ENCODE measurements at places on chromosomes 7 and 10.

GRCh38 chr7:90692947-90693346 lies 96.8 kb downstream of the CDK14 start:
- H3K27me3 ChIP-seq: no peaks in the 10 kb centered on the region
- no peaks in the 10 kb centered on the region for H3K36me3 ChIP-seq
- H3K4me1 ChIP-seq: no peaks in the 10 kb centered on the region
- H3K27ac ChIP-seq: no peak overlapping the region
- H3K4me3 ChIP-seq: no peak overlapping the region

DNA sequence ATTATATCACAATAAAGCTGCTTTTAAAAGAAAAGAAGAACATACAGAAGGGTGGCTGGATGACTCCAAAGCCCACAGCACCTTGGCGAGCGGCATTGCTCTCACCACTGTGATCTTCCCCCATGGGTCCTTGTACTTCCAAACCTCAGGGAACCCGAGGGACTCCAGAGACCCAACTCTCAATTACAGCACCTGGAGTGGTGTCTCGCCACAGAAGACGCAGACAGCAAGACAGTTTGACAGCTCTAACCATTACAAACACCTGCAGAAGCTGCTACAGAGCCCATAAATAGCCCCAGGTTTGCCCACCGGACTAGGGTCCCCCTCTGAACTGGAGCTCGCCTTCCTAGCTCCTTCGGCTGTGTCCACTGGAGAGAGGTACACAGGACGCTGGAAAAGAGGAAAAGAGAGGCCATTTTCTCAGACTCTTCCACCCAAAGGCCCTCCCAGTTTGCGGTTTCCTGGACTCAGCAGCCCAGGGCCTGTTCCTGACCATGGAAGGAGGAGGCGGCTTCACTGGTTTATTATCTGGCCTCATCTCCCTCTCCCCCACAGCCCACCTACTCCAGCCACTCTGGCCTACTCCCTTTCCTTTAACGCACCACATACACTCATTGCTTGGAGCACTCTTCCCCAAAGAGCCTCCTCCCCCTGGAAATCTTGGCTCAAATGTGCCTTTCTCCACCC lies 1.9 kb downstream of the PIK3AP1 start:
- no peak for DNase-seq
- H3K27ac ChIP-seq: no peak overlapping the region
- no peak overlapping the region for H3K4me3 ChIP-seq
- H3K27me3 ChIP-seq: no peaks in the 10 kb centered on the region
- no peaks in the 10 kb centered on the region for H3K4me1 ChIP-seq

DNA sequence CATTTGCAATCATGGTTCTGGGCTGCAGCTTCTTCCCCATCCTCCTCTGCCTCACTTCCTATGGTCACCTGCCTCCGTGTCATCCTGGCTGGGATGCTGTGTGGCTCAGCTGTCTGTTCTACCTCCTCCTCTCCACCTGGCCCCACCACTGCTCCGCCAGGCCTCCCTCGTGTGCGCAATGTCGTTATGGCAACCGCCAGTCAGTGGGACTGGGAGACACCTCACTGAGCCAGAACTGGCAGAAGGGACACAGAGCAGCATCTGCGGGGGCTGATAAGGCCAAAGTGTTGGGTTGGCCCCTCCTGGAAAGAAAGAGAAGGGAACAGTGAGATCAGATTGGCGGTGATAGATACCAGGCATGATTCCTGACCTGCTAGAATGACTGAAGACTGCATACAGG lies 527.5 kb downstream of the INHBA start:
- no peaks in the 10 kb centered on the region for H3K27me3 ChIP-seq
- no peaks in the 10 kb centered on the region for H3K36me3 ChIP-seq
- H3K27ac ChIP-seq: no peak overlapping the region

GRCh38 chr10:118237930-118238329 lies 104.2 kb downstream of the FAM204A start:
- H3K36me3 ChIP-seq: no peaks in the 10 kb centered on the region
- no peak overlapping the region for H3K27ac ChIP-seq
- no peaks in the 10 kb centered on the region for H3K4me1 ChIP-seq
- H3K4me3 ChIP-seq: no peak overlapping the region
- no peaks in the 10 kb centered on the region for H3K27me3 ChIP-seq

- no peaks in the 10 kb centered on the region for H3K27me3 ChIP-seq
- no peaks in the 10 kb centered on the region for H3K4me1 ChIP-seq
- H3K4me3 ChIP-seq: no peak overlapping the region
- no peak for DNase-seq
- no peaks in the 10 kb centered on the region for H3K36me3 ChIP-seq
Measured at GRCh38 chr10:46325021-46325420, 38.2 kb downstream of the ANTXRL start.

GRCh38 chr7:28862595-28863272 lies 95.4 kb downstream of the TRIL start:
- H3K36me3 ChIP-seq: no peaks in the 10 kb centered on the region
- no peak for DNase-seq
- no peaks in the 10 kb centered on the region for H3K27me3 ChIP-seq

DNA sequence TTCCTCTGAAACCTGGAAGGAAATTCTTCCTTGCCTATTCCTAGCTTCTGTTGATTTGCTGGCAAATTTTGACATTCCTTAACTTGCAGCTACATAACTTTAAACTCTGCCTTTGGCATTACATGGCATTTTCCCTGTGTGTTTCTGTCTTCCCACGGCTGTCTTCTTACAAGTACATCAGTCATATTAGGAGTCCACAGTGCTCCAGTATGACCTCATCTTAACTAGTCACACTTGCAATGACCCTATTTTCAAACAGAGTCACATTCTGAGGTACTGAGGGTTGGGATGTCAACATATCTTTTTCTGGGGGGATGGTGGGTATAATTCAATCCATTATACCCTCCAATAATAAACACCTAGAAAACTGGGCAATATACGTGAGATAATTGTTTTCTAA lies 37.4 kb upstream of the EPHB6 start:
- DNase-seq: no peak
- H3K4me3 ChIP-seq: no peak overlapping the region
- H3K27me3 ChIP-seq: no peaks in the 10 kb centered on the region
- no peaks in the 10 kb centered on the region for H3K36me3 ChIP-seq
- H3K4me1 ChIP-seq: no peaks in the 10 kb centered on the region

GRCh38 chr10:77727481-77727880 lies 89.9 kb upstream of the KCNMA1 start:
- H3K4me1 ChIP-seq: no peaks in the 10 kb centered on the region
- no peak for DNase-seq
- no peaks in the 10 kb centered on the region for H3K36me3 ChIP-seq
- no peaks in the 10 kb centered on the region for H3K27me3 ChIP-seq
- H3K27ac ChIP-seq: no peak overlapping the region

GRCh38 chr7:20193242-20193777 lies 23.9 kb downstream of the MACC1 start:
- no peak overlapping the region for H3K4me3 ChIP-seq
- H3K27ac ChIP-seq: no peak overlapping the region
- no peaks in the 10 kb centered on the region for H3K4me1 ChIP-seq
- no peaks in the 10 kb centered on the region for H3K36me3 ChIP-seq
- DNase-seq: no peak

- no peaks in the 10 kb centered on the region for H3K36me3 ChIP-seq
- H3K27ac ChIP-seq: peak overlapping the region; percentile 99
- H3K4me1 ChIP-seq: peaks cover 9% of the 10 kb centered on the region
- no peak for DNase-seq
Measured at GRCh38 chr10:32953277-32953927, 4.6 kb downstream of the ITGB1 start.

DNA sequence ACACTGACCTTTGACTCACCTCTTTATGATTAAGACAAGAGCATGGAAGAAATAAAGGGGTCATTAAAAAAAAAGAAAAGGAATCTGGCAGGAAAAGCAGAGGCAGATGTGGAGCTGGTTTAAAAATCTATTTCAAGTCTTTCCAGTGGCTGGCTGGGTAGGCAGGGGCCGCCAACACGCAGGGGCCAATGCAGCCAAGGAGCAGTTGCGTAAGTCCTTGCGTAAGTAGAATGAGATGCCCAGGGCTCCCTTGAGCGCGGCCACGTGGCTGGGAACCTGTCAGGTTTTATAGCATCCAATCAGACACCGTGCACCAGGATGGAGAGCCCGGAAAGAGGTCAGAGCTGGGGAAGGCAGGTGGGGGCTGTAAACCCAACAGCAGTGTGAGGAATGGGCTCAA lies 123.8 kb upstream of the INSYN2A start:
- no peaks in the 10 kb centered on the region for H3K4me1 ChIP-seq
- H3K27ac ChIP-seq: no peak overlapping the region
- no peak for DNase-seq
- no peaks in the 10 kb centered on the region for H3K27me3 ChIP-seq
- H3K4me3 ChIP-seq: no peak overlapping the region
- no peaks in the 10 kb centered on the region for H3K36me3 ChIP-seq

- H3K4me3 ChIP-seq: no peak overlapping the region
- H3K27ac ChIP-seq: no peak overlapping the region
- no peaks in the 10 kb centered on the region for H3K36me3 ChIP-seq
- no peaks in the 10 kb centered on the region for H3K27me3 ChIP-seq
Measured at GRCh38 chr10:111984057-111984456, 199.5 kb downstream of the GPAM start.

DNA sequence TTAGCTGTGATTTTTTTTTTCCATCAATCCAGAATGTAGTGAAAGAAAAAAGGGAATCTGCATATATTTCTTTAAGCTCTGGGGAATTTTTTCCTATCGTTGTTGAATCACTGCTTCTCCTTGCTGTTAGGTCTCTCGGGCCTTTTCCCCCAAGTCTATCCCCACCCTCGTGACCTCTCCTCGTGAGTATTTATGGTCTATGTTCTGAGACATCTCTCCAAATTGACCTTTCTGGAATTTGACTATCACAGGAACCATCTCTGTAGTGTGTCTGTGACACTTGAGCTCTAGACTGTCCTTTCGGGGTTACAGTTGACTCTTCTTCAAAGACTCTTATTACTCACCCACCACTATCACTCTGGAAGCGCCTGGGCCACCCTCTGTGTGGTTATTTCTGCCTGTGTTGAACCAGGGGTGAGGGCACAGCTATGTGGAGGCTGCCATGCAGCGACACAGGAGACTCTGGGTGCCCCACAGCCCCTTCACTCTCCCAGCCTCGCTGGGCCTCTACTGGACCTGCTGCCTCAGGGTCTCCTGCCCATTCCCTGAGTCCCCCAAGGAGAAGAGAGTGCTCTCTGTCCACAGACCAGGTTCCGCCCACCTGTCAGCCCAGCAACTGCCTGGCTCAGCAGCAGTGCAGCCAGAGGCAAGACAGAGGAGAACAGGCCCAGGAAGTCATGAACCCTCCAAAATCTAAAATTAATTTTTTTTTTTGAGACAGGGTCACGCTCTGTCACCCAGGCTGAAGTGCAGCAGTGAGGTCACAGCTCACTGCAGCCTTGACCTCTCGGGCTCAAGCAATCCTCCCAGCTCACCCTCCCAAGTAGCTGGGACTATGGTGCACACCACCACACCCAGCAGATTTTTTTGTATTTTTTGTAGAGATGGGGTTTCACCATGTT lies 45.7 kb upstream of the PTPRN2 start:
- no peaks in the 10 kb centered on the region for H3K36me3 ChIP-seq
- H3K4me3 ChIP-seq: no peak overlapping the region
- no peak overlapping the region for H3K27ac ChIP-seq
- DNase-seq: no peak
- H3K4me1 ChIP-seq: peaks cover 4% of the 10 kb centered on the region

GRCh38 chr10:47224546-47225218 lies 75.3 kb upstream of the GDF10 start:
- no peaks in the 10 kb centered on the region for H3K27me3 ChIP-seq
- H3K4me3 ChIP-seq: no peak overlapping the region
- no peaks in the 10 kb centered on the region for H3K36me3 ChIP-seq

DNA sequence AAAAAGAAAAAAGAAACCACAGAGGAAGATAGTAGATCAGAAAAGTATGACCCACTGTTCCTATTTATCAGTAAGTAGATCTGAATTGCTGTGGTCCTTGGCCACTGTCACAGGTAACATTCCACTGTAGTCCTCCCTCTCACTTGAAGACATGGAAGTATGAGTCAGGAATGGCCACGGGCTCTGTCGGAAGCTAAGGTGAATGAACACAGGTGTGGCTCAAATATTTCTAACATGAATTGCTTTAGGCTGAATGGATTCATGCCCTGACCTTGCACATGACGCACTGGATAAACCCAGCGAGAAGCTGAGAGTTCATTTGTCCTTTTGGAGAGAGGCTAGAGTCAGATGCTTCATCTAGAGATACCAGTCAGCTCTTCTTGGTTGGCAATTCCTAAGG lies 224.5 kb upstream of the SP8 start:
- no peak overlapping the region for H3K27ac ChIP-seq
- H3K27me3 ChIP-seq: no peaks in the 10 kb centered on the region
- no peaks in the 10 kb centered on the region for H3K36me3 ChIP-seq

DNA sequence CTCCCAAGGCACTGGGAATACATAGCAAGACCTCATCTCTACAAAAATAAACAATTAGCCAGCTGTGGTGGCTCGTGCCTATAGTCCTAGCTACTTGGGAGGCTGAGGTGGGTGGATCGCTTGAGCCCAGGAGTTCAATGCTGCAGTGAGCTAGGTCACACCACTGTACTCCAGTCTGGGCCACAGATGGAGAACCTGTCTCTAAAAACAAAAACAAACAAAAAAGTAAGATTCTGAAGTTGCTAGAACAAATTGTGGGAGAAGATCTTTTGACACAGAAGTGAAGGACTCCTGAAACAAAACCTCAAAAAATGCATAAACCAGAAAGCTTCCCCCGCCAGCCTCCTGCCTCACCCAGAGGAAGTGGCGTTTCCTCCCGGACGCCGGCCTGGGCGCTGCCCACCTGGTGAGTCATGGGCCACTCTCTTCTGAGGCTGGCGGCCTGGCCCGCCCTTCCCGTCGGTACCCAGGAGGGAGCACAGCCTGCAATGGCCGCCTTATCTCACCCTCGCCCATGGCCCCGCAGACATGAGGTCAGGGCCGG lies 25.4 kb upstream of the ELN start:
- H3K27ac ChIP-seq: peak overlapping the region; percentile 99
- H3K4me1 ChIP-seq: peaks cover 63% of the 10 kb centered on the region
- peak; percentile 68 for DNase-seq
- no peaks in the 10 kb centered on the region for H3K27me3 ChIP-seq

- no peak overlapping the region for H3K4me3 ChIP-seq
- no peaks in the 10 kb centered on the region for H3K36me3 ChIP-seq
- H3K4me1 ChIP-seq: peaks cover 5% of the 10 kb centered on the region
- H3K27ac ChIP-seq: peak overlapping the region; percentile 39
Measured at GRCh38 chr7:28986765-28987110, 28.6 kb upstream of the TRIL start.

- no peak overlapping the region for H3K27ac ChIP-seq
- no peaks in the 10 kb centered on the region for H3K36me3 ChIP-seq
- H3K4me3 ChIP-seq: peak overlapping the region; percentile 72
- no peak for DNase-seq
- no peaks in the 10 kb centered on the region for H3K27me3 ChIP-seq
Measured at GRCh38 chr7:157278791-157279724, 57.7 kb upstream of the DNAJB6 start.

- H3K36me3 ChIP-seq: no peaks in the 10 kb centered on the region
- H3K27ac ChIP-seq: no peak overlapping the region
- H3K4me1 ChIP-seq: no peaks in the 10 kb centered on the region
Measured at GRCh38 chr7:142327628-142328405, 70.0 kb upstream of the PRSS58 start.

All from ascending aorta (tissue), 2 donors.